Chondrocyte (in vitro differentiated cells): ENCODE measurements at places on chromosomes 11 and 22.

DNA sequence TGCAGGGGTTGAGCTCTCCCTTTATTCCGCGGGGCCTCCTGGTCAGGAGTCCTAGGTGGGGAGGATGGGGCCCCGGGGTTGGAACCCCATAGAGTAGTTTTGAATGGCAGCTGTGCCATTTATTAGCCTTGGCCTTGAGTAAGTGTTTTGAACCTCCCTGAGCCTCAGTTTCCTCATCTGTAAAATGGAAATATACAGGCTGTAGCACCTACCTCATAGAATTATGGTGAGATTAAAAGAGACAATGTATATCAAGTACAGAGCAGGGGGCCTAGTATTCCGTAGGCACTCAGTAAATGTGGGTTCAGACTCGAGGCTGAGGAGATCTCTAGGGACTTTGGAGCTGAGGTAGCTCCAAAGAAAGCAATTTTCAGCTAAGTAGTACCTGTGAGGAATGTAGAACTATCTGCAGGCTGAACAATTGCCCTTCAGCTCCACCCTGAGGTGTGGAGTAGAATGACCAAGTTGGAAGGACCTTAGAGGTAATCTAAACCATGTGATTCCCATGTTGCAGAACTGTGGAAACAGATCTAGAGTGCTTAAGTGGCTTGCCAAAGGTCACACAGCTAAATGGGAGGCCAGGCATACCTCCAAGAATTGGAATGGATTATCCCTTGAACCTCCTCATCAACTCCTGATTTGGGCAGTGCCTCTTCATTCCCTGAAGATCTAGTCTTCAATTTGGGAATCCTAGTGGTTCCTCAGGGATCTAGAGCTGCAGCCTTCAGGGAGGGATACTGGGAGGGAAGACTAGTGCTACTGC lies 682 bp downstream of the PGAP2 start:
- DNase-seq: no peak

- no peak for DNase-seq
Measured at GRCh38 chr11:75375626-75376025, 23.7 kb upstream of the RPS3 start.

GRCh38 chr22:31639436-31640039 lies 22.5 kb downstream of the PISD start:
- DNase-seq: no peak

GRCh38 chr11:35313066-35313759 lies 106.1 kb downstream of the SLC1A2 start:
- no peak for DNase-seq

- DNase-seq: no peak
Measured at GRCh38 chr11:8019314-8020243, 32.4 kb downstream of the EIF3F start.

- DNase-seq: no peak
Measured at GRCh38 chr11:130370845-130371590, 56.3 kb upstream of the ZBTB44 start.

DNA sequence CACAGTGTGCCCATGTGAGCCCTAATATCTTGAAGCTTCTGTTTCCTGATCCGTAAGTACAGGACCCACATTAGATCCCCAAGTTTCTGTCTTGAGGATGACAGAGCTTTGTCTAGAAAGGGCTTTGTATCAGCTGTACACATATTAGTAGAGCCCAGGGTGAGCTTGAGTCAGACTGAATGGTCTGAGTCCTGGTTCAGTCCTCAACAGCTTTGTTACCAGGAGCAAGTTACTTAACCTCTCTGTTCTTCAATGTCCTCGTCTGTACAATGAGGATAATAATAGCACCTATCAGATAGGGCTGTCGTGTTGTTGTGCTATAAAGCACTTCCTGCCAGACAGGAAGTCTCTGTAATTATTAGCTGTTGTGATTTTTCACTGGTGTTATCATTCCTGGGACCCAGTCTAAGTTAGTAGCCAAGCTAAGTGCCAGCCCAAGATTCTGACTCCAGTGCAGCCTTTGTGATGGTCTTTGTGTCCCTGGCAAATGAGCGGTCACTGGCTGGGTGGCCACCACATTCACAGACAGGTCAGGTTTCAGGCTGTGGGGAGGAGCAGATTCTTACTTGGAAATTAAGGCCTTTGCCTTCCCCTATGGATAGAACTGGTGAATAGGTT lies 6.8 kb downstream of the TOM1 start:
- no peak for DNase-seq

- no peak for DNase-seq
Measured at GRCh38 chr11:16001899-16002426, 354.4 kb downstream of the SOX6 start.

- DNase-seq: no peak
Measured at GRCh38 chr11:45105233-45105983, 41.0 kb upstream of the PRDM11 start.

GRCh38 chr22:39530116-39530515 lies 2.4 kb downstream of the RPS19BP1 start:
- DNase-seq: no peak

DNA sequence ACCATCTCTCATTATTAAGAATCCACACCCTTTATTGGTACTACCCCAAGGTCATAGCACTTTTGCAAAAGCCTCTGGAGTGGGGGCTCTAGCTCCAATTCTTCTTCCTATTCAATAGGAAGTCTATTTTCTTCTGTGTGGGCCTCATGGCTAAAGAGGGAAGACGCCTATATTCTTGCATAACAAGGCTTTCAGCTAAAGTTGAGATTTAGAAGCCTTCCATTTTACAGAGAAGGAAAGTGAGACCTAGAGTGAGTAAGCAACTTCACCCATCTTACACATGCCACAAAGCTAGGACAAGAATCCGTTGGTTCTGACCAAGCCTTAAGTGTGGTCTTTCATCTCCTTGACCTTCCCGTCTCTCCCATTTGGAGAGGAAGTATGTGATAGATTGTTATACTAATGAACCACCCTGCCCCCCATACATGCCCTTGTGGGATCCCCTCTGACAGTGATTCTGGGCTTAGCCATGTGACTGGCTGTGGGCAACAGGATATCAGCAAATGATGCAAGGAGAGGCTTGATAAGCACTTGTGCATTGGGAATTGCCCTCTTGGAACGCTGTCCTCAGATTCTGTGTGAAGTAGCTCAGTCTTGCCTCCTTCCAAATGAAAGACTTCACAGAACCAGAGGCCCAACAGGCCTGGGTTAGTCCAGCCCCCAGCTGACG lies 12.3 kb downstream of the BACE1 start:
- no peak for DNase-seq
